ENCODE measurements at places on chromosomes 6 and 20. TPM values are rescaled to one million over a fixed set of nuclear protein-coding genes. Genes with fewer than 3 reads are reported as not detected.

Gene LHFPL5
- total RNA-seq: not detected

DNA sequence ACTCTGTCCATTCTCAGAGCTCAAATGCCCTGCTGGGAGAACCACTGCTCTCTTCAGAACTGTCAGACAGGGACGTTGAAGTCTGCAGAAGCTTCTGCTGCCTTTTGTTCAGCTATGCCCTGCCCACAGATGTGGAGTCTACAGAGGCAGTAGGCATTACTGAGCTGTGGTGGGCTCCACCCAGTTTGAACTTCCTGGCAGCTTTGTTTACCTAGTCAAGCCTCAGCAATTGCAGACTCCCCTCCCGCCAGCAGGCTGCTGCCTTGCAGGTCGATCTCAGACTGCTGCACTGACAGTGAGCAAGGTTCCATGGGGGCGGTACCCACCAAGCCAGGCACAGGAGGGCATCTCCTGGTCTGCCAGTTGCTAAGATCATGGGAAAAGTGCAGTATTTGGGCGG, 21.8 kb upstream of the UFL1 start:
- no peak overlapping the region for H3K27ac ChIP-seq
- H3K4me1 ChIP-seq: no peaks in the 10 kb centered on the region
- H3K27me3 ChIP-seq: no peaks in the 10 kb centered on the region
- H3K36me3 ChIP-seq: no peaks in the 10 kb centered on the region
- no peak for DNase-seq

Gene PSORS1C1
- total RNA-seq: 0.52 TPM

GRCh38 chr6:105645156-105645555, 242.3 kb upstream of the PREP start:
- H3K4me3 ChIP-seq: no peak overlapping the region
- peaks cover 3% of the 10 kb centered on the region for H3K4me1 ChIP-seq
- no peaks in the 10 kb centered on the region for H3K27me3 ChIP-seq
- no peak for DNase-seq
- H3K36me3 ChIP-seq: no peaks in the 10 kb centered on the region

Gene SIRT5
- total RNA-seq: 13.0 TPM

DNA sequence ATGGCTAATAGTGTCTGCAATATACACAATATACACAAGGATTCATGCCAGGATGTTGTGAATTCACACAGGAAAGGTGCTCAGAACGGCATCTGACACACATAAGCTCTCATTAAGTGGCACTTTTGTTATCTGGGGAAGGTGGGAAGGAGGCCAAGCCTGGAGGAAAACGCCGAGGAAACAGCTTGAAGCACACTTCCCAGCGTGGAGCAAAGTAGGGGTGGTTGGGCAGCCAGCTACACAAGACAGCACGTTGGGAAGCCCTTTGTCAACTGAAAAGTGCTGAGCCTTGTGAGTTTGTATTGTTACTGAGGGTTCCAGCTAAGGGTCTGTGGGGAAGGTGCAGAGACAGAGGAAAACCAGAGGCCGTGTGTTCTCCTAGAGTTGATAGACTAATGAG, 181.0 kb downstream of the ZMYND8 start:
- H3K4me1 ChIP-seq: no peaks in the 10 kb centered on the region
- no peak overlapping the region for H3K4me3 ChIP-seq
- H3K27ac ChIP-seq: no peak overlapping the region

DNA sequence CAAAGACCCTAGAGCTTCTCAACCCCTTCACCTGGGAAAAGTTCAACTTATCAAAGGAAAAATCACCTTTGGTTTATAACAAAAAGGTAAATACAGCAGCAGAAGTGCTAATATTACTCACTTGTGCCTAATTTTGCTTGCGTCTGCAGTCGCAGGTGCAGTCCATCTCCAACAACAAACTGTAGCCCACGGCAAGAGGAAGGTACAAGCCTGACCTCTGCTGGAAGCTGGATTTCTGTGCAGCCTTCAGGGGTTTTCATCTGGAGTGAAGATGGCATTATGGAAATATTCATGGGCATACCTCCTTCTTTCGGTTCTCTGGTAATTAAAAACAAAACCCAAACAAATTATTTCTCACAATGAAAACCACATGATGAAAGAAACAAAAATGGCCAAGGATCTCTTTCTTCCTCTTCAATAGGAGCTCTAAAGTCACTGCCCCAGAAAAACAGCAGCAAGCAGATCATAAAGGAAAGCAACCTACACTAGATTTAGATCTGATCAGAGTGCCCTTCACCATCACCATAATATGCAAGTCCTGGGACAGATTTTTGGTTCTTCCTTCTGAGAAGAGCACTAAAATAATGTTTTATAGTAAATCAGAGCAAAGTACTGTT, 7.8 kb downstream of the UBE3D start:
- peaks cover 11% of the 10 kb centered on the region for H3K36me3 ChIP-seq
- no peaks in the 10 kb centered on the region for H3K4me1 ChIP-seq
- DNase-seq: no peak
- H3K27ac ChIP-seq: no peak overlapping the region

DNA sequence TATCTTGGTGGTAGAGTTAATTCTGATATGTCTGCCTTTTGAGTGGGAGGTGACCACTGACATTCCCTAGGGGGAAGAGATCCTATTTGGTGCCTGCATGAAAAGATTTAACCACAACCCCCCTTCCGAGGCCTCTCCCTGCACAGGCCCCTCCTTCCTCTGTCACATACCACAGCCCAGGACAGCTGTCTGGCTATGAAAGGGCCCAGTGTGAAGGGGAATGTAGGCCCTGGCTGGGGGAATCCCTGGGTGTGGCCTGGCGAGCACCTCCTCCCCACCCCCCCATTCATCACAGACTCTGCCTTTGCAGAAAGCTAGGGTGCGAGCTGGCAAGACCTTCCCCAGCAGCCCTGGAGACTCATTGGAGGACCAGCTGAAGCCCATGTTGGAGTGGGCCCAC, 27.4 kb upstream of the MAPRE1 start:
- peaks cover 80% of the 10 kb centered on the region for H3K36me3 ChIP-seq
- H3K27ac ChIP-seq: 0 out of 2 replicates have a peak overlapping the region, but pooled peaks have one; percentile 16
- H3K4me1 ChIP-seq: no peaks in the 10 kb centered on the region
- no peaks in the 10 kb centered on the region for H3K27me3 ChIP-seq
- no peak for DNase-seq
- H3K4me3 ChIP-seq: no peak overlapping the region

GRCh38 chr6:43924222-43924702, 154.3 kb downstream of the VEGFA start:
- H3K4me3 ChIP-seq: no peak overlapping the region
- no peaks in the 10 kb centered on the region for H3K27me3 ChIP-seq
- H3K4me1 ChIP-seq: peaks cover 10% of the 10 kb centered on the region
- no peaks in the 10 kb centered on the region for H3K36me3 ChIP-seq
- no peak overlapping the region for H3K27ac ChIP-seq

DNA sequence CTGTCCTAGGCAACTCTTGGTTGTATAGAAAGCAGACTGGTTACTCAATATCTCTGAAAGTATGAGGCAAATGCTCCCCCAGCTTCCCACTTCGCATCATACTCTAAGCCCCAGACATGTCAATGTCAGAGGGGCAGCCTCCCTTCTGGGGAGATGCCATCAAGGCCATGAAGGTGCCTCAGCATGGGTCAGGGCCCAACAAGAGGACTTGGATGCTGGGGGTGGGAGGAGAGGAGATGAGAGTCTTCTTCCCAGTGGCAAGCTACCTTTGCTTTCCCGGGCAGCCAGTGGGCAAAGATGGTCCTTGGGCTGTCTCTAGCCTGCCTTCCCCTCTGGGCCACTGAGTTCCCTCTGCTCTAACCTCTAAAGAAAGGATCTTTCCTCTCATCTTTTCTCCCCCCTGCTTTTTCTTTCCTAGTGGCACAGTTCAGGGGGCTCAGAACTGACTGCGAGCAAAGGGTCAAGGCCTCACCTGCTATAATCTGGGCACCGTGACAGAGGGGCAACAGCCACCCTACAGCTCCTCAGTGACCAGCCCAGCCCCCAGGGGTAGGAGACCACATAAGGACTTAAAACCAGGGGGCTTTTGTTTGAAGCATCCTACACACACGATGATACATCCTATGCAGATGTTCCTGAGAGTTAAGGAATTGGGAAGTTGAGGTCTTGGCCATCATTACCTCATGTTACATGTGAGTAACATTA, 26.2 kb downstream of the MOCS1 start:
- no peak overlapping the region for H3K4me3 ChIP-seq
- H3K4me1 ChIP-seq: no peaks in the 10 kb centered on the region
- H3K27ac ChIP-seq: no peak overlapping the region
- no peaks in the 10 kb centered on the region for H3K27me3 ChIP-seq
- no peaks in the 10 kb centered on the region for H3K36me3 ChIP-seq
- no peak for DNase-seq

GRCh38 chr6:17045581-17046322, 56.1 kb upstream of the STMND1 start:
- no peaks in the 10 kb centered on the region for H3K36me3 ChIP-seq
- H3K4me1 ChIP-seq: no peaks in the 10 kb centered on the region
- H3K27me3 ChIP-seq: no peaks in the 10 kb centered on the region
- H3K27ac ChIP-seq: no peak overlapping the region

GRCh38 chr6:92892626-92893170, 526.7 kb downstream of the EPHA7 start:
- H3K4me3 ChIP-seq: no peak overlapping the region
- H3K4me1 ChIP-seq: no peaks in the 10 kb centered on the region
- no peaks in the 10 kb centered on the region for H3K36me3 ChIP-seq
- no peaks in the 10 kb centered on the region for H3K27me3 ChIP-seq
- DNase-seq: no peak

GRCh38 chr6:159985296-159985945, 16.5 kb downstream of the IGF2R start:
- H3K36me3 ChIP-seq: no peaks in the 10 kb centered on the region
- H3K4me3 ChIP-seq: no peak overlapping the region
- H3K27me3 ChIP-seq: no peaks in the 10 kb centered on the region

DNA sequence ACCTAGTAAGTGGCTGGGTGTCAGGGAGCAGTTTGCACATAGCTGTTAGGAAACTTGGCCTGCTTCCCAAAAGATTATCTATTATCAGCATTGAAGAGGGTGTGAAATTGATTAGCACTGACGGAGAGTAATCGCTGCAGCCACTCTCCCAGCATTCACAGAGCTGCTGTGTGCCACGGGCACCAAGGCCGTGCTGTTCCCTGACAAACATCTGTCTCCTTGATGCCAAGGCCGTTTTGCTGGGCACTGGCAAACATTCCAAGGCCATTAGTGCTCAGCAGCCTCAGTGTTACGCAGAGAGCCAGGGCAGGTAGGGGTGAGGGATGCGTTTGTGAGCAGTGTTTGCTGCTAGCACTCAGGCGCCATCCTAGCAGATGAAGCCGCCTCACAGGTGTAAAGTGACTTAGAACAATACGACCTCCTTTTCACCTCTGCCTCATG, 57.7 kb upstream of the VSTM2L start:
- H3K27me3 ChIP-seq: no peaks in the 10 kb centered on the region
- H3K4me3 ChIP-seq: no peak overlapping the region
- peaks cover 10% of the 10 kb centered on the region for H3K4me1 ChIP-seq
- H3K27ac ChIP-seq: no peak overlapping the region
- no peak for DNase-seq

Gene PBOV1
- total RNA-seq: not detected

- H3K27ac ChIP-seq: no peak overlapping the region
- H3K36me3 ChIP-seq: no peaks in the 10 kb centered on the region
- no peaks in the 10 kb centered on the region for H3K27me3 ChIP-seq
- no peak overlapping the region for H3K4me3 ChIP-seq
- DNase-seq: no peak
Observed at GRCh38 chr20:31674895-31675827, 37.4 kb downstream of the COX4I2 start.

GRCh38 chr6:17716221-17716620, 9.5 kb upstream of the NUP153 start:
- H3K27me3 ChIP-seq: no peaks in the 10 kb centered on the region
- no peak overlapping the region for H3K27ac ChIP-seq
- peaks cover 3% of the 10 kb centered on the region for H3K4me1 ChIP-seq
- DNase-seq: no peak
- H3K36me3 ChIP-seq: no peaks in the 10 kb centered on the region

- no peak overlapping the region for H3K27ac ChIP-seq
- no peaks in the 10 kb centered on the region for H3K27me3 ChIP-seq
- H3K4me1 ChIP-seq: no peaks in the 10 kb centered on the region
- no peak for DNase-seq
- H3K4me3 ChIP-seq: no peak overlapping the region
- H3K36me3 ChIP-seq: no peaks in the 10 kb centered on the region
Observed at GRCh38 chr6:63882208-63882607, 246.6 kb downstream of the PHF3 start.

Gene KIAA0408
- 10.8 TPM for total RNA-seq

DNA sequence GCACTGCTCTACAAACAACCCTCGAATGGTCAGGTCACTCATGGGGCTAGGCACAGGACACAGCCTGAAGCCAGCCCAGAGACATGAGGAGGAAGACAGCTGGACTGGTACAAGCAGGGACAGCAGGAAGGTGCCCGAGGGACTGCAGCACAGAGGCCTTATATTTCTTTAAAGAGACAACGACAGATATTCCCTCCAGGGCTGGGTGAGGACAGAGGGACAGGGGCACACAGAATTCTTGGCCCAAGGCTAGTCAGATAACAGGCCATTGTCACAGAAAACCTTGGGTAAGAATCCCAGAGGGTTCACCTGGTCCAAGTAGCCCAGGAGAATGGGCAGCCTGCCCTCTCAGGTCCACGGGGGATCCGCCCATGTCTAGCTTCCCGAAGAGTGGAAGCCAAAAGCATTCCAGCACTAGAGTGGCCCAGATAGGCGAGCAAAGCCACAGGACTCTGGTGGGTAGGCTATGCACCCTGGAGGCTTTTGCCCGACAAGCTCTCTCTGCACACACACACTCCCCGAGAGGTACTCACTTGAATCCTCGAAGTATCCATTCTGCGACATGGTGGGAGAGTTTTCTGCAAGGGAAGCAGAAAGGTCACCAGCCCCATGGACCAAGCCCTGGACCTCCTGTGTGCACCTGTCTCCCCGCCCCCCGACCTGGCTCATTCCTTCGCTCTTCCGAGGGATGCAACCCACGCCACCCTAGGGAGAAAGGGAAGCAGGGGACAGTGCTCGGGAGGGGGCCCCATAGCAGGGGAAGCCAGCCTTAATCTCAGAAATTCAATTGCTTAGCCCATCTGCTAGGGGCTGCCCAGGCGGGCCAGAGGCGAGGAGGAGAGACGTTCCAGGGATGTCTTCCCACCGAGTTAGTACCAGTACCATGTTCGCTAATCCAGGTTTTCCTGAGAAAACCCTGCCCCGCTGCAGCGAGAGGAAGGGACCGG, 1.7 kb downstream of the SLC4A11 start:
- DNase-seq: no peak
- H3K27ac ChIP-seq: no peak overlapping the region
- peak overlapping the region; percentile 79 for H3K4me3 ChIP-seq
- no peaks in the 10 kb centered on the region for H3K4me1 ChIP-seq

Gene SYTL3
- total RNA-seq: 0.42 TPM

DNA sequence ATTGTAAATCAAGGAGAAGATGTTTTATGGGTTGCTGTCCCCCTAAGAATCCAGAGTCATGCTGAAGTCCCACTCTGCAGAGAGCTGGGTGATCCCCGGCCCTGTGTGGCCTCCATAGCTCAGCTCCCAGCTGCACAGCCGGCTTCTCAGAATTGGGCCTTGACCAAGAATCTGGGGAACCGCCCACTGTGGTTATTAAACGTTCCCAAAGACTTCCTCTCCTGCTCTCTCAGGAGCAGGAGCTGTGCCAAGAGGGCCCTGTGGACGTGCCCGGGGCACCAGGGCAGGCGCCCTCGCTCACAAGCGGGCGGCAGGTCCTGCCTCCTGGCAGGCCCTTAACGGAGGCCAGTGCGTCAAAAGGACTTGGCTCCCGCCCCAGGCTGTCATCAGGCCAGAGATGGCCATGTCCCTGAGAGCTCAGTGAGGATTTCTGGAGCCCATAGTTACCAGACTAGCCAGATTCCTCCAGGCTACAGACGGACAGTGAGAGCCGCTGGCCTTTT, 30.4 kb downstream of the ZC3H12D start:
- no peak overlapping the region for H3K4me3 ChIP-seq
- H3K27me3 ChIP-seq: peaks cover 29% of the 10 kb centered on the region
- H3K27ac ChIP-seq: no peak overlapping the region
- H3K4me1 ChIP-seq: no peaks in the 10 kb centered on the region

- H3K27me3 ChIP-seq: no peaks in the 10 kb centered on the region
- H3K4me1 ChIP-seq: peaks cover 3% of the 10 kb centered on the region
- no peaks in the 10 kb centered on the region for H3K36me3 ChIP-seq
Observed at GRCh38 chr20:53803492-53804155, 210.0 kb upstream of the ZNF217 start.

Data from H1 (cell line).